ENCODE measurements at places on chromosomes 2 and 18.

- DNase-seq = peak; percentile 98
These were observed at the start of gene DUSP11 for GRCh38 chr2:73779467-73780236. TSS of gene DUSP11 (minus strand) at chr2:73780103. CDS start at chr2:73779974, 129 bp downstream.

GRCh38 chr2:226155093-226155875 lies 644.3 kb downstream of the IRS1 start:
- no peak for DNase-seq

- no peak for DNase-seq
These were observed 47.9 kb downstream of the EML6 start for GRCh38 chr2:54771166-54771885.

DNA sequence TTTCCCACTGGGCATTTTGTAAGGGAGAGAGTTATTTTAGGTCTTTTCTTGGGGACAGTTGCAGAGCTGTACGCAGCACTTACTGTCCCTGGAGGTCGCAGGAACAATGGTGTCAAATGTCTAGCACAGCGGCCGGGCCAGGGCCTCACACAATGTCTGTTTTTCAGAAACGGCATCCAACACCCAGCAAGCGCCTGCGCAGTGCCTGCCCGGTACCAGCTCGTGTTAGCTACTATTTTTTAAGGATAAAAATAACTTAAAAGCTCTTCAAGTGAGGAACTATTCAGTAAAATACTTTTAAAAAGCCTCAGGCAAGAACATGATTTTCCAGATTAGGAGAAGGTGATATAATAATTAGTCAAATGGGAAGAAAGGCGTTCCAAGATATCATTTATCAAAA lies 90.0 kb downstream of the MBP start:
- peak; percentile 46 for DNase-seq

- DNase-seq = peak; percentile 31
These were observed 76.0 kb upstream of the ZFP36L2 start for GRCh38 chr2:43302182-43302960.

DNA sequence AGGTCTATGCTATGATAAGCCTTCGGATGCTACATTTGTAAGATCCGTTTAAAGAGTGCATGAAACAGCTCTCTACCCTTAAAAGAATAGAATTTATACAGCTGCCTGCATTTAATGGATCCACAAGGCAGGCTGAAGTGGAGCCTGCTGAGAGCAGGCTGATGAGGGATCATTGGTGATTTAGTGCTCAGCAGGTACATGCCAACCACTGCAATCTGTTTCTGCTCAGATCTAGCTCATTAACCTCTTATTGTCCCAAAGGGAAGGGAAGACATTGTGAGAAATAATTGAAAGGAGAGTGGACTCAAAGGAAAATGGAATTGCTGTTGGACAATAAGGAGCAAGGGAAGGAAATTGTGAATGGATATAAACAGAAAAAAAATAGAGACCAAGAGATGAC lies 822.6 kb downstream of the TRIB2 start:
- DNase-seq = no peak

- no peak for DNase-seq
These were observed 637.6 kb downstream of the ADCYAP1 start for GRCh38 chr18:1542230-1542774.

Measured in muscle of leg (tissue), 16 donors.